ENCODE measurements at places on chromosomes 7 and 10.

- DNase-seq, result no peak
These were observed 113.3 kb downstream of the CYTH3 start for GRCh38 chr7:6159097-6159483.

- no peak for DNase-seq
These were observed 271.2 kb downstream of the ARHGAP12 start for GRCh38 chr10:31657434-31657872.

- DNase-seq, result no peak
These were observed 100.9 kb upstream of the CHST15 start for GRCh38 chr10:124194199-124194824.

DNA sequence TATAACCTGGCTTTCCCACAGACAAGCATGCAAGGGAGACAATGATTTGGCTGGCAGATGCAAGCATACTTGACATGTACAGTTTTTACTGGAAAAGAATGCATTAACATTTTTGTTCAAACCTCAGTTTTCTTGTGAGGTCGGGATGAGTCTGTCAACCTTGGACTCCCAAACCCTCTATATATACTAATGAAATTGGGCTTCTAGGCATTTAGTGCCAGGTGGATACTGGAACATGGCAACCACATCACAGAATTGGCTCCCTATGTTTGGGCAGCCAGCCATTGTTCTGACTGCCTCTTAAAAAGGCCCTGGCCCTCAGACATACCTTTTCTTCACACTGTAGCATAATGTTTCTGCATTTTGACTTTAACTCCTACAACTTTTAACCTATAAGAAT lies 39.1 kb downstream of the CDK6 start:
- no peak for DNase-seq

DNA sequence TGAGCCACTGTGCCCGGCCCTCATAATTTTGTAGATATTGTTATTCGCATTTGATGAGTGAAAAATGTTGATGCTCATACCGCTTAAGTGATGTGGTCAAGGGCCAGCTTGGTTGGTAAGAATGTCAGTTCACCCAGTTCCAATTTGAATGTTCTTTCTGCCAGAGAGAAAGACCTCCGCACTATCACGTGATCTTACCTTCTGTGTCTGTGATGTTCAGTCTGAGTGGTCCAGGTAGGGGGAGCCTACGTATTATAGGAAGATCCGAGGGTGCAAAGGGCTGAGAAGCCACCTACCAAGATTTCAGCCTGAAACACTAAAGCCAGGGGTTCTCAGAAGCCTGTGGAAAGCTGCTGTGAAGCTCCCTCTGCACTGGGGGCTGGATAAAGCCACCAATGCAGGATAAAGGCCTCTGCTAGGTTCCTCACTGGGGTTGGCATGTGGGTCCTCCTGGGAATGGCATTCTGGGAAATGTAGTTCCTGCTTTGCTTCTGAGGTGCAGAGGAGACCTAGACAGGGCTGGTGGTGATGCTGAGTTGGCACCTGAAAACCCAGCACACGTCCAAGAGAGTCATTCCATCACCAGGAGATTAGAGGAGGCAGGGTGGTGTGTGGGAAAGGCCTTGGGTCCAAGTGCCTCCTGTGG lies 64.7 kb upstream of the AOAH start:
- no peak for DNase-seq

DNA sequence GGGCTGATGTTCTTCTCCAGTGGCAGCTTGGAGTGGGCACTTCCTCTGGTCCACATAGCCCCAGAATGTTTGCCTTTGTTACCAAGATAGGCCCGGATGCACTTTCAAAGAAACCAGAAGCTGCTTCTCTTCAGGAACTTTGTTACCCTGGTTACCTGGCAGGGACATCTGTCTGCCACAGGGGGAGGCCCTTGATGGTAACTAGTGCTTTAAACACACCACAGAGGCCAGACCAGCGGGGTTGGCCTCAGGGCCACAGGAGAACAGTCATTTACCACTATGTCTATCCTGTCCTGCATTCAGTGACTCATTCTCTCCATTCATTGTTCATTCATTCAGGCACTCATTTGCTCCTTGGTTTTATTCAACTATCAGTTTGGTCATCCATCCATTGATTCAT lies 11.9 kb upstream of the PLEKHA1 start:
- DNase-seq, result no peak

DNA sequence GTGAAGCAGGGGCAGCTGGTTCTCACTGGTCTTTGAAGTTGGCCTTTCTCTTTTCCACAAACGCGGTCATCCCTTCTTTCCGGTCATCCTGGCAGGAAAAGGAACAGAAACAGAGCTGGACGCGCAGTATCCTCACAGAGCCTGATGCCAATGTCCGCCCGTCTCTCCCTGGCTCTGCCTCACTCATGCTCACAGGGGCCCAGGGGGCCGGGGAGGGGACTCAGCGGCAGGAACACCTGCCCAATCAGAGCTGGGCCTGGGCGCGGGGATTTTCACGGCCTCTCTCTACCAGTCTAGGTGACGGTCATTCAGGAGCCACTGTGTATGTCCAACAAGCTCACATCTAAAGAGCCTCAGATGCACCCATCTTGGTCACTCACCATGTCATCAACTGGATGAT lies 5.0 kb upstream of the FUOM start:
- no peak for DNase-seq

DNA sequence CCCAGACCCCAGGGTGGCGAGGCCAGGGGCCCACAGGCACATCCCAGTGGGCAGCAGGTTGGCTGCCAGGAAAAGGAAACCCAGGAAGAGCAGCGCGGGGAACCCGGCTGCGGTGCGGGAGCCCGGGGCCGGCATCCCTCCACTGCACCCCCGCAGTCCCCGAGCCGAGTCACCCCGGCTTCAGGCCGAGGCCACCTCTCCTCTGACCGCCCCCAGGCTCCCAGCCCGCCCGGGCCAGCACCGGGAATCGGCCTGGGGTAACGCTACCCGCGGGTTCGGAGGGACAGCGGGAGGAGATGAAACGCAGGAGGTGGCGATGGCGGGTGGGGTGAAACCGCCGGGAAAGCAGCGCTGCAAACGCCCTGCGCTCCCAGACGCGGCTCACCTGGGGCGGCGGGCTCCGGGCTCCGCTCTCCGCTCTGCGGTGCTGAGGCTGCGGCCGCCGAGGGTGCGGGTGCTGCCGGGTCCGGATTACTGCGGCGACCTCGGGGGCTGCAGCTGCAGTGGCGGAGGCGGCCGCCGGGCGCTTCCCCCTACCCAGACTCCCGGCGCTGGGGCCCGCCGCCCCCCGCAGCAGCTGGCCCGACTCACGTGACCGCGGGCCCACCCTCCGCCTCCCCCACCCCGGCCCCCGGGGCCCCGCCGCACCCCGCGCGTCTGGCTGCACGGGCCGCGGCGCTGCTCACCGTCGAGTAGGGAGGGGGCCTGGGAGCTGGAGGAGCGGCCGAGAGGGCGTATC lies at the start of gene SCRN1:
Gene SCRN1 (minus strand): TSS at position 545 of the 739 bp plus-strand sequence. CDS start 20,734 bp downstream, outside the sequence.
- DNase-seq, result peak; percentile 20

- DNase-seq, result no peak
These were observed 27.4 kb upstream of the EGR2 start for GRCh38 chr10:62843600-62843999.

- no peak for DNase-seq
These were observed 39.7 kb upstream of the ANTXRL start for GRCh38 chr10:46247181-46247475.

DNA sequence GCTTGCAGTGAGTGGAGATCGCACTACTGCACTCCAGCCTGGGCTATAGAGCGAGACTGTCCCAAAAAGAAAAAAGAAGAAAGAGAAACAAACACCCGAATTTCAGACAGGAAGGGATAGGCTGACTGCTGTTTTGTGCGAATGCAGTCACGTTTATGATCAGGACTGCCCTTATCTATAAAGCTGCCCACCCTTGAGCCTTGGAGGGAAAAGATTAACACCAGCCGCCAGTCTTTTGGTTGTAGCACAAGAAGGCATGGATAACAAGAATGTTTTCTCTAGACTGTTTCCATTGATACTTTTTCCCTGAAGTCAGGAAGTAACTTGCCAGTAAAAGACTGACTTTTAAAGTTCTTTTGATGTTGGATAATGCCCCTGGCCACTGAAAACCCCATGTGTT lies 314.0 kb downstream of the BICC1 start:
- DNase-seq, result no peak

GRCh38 chr7:50327443-50327842 lies 22.9 kb downstream of the IKZF1 start:
- DNase-seq, result no peak

- no peak for DNase-seq
These were observed 2.7 kb downstream of the GET4 start for GRCh38 chr7:879093-879492.

DNA sequence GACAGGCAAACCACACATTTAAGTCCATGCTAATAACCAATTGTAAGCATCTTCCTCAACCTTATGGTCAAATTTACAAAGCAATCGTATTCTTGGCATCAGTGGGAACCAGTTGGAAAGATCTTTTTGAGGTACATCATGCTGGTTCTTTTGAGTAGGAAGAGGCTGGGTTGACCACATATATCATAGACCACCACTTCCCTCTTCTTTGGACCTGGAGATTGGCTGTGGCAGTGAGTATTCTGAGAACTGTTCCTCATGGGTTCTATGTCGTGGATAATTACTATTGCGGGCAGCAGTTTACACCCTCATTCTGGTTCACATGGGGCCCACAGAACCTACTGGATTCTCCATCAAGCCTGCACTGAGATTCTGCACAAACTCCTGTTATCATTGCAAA lies 35.5 kb upstream of the C1GALT1 start:
- DNase-seq, result no peak

- DNase-seq, result peak; percentile 90
These were observed 204.7 kb upstream of the KLF14 start for GRCh38 chr7:130938661-130939060.

Data from CD4-positive, alpha-beta T cell treated with Interferon alpha-2 for 1 hour (primary cell).